ENCODE measurements at places on chromosomes 1 and 21. TPM values are rescaled to one million over a fixed set of nuclear protein-coding genes. Genes with fewer than 3 reads are reported as not detected.

The SEC16B gene
- 4.7 TPM for total RNA-seq

The ANXA9 gene
- total RNA-seq = 2.3 TPM

DNA sequence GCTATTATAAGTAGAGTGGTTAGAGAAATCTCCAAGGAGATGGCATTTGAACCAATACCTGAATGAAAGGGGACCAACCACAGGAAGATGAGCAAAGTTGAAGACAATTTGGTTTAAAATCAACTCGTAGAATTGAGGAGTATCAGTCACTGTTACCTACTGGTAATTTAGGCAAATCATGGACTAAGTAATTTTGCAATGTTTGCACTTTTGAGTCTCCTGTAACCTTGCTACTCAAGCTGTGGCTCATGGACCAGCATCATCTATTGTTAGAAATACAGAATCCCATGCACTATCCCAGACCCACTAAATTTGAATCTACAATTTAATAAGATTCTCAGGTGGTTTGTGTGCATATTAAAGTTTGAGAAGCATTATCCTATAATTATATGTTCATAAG is 21.8 kb downstream of the RWDD3 start:
- no peak for DNase-seq

DNA sequence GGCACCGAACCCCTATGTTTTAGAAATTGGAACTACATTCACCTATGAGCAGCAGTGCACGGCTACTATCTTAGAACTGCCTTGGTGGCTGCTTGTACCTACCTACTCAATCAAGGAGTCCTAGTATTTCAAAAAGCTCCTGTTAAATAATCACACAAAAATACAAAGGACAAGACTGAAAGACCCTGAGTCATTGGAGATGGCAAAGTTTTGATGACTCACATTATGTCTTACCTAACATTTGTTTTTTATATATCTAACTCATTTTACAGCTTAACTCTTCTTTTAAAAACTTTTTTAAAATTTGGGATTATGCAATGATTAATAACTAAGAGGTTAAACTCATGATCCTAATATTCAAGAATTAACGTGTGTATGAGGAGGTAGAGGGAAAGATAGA is 1206.0 kb upstream of the TMPRSS15 start:
- DNase-seq = no peak

GRCh38 chr21:33949516-33950430 is 34.2 kb upstream of the ATP5PO start:
- DNase-seq = no peak

GRCh38 chr1:158564608-158565007 is 5.8 kb downstream of the OR6P1 start:
- no peak for DNase-seq

All from uterus (tissue), 4 donors.